NCI-H1694 treated with DMSO at 0.1 percent for 48 hours (cell line): ENCODE measurements at places on chromosomes 7 and 10.

GRCh38 chr7:37416378-37417106 is 32.1 kb downstream of the ELMO1 start:
- DNase-seq, result no peak

DNA sequence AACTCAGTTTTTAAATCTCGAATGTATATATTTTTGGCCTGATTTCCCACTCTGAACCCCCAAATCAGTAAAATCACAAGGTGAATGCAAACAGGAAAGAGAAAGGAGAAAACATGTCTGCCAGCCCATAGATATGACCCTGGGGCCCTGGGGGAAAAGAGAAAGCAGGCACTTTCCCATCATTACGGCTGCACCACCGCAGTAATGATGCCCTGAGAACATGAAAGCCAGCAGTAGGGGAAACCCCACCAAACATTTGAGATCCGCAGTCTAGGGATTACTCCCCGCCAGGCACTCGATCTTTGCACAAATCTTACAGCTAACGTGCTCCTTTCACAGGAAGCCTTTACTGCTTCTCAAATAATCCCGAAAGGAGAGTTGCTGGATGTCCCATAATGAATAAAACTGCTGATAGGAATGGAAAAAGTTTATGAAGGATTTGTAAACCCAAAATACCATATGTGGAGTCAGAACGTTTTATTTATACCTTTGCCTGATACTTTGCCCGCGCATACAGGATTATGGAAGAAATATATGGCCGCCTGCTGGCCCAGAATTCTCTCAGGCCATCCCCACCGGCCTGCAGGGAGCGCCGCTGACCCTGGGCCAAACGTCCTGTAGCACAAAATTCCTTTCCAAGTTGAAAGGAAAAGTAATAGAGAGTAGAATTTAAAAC is 180.0 kb upstream of the INHBA start:
- DNase-seq, result no peak

- no peak for DNase-seq
Observed at GRCh38 chr7:22944022-22944421, 69.9 kb downstream of the HYCC1 start.

DNA sequence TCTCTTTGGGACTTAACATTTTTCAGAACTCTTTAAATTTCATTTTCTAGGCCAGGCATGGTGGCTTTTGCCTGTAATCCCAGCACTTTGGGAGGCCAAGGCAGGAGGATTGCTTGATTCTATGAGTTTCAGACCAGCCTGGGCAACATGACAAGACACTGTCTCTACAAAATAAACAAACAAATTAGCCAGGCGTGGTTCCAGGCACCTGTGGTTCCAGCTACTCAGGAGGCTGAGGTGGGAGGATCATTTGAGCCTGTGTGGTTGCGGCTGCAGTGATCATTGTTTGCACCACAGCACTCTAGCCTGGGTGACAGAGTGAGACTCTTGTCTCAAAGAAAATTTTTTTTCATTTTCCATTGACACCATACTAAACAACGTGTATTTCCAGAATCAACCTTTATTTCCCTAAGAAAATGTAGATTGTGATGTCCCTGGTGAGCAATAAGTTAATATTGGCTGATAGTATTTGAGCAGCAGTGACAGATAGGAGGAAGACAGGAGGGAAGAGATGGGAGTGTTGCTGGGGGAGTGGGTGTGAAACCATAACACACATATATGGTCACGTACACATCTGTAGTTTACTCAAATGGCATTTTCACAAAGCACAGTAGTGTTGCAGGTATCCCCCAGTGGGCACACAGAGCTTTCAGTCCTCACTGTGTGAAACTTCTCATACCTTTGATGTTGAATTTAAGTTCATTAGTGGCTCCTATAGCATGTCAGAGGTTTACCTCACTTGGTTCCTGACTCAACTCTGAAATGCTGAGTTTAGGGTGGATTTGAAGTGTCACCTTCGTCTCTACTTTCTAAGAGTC is 205.6 kb downstream of the AUTS2 start:
- no peak for DNase-seq

DNA sequence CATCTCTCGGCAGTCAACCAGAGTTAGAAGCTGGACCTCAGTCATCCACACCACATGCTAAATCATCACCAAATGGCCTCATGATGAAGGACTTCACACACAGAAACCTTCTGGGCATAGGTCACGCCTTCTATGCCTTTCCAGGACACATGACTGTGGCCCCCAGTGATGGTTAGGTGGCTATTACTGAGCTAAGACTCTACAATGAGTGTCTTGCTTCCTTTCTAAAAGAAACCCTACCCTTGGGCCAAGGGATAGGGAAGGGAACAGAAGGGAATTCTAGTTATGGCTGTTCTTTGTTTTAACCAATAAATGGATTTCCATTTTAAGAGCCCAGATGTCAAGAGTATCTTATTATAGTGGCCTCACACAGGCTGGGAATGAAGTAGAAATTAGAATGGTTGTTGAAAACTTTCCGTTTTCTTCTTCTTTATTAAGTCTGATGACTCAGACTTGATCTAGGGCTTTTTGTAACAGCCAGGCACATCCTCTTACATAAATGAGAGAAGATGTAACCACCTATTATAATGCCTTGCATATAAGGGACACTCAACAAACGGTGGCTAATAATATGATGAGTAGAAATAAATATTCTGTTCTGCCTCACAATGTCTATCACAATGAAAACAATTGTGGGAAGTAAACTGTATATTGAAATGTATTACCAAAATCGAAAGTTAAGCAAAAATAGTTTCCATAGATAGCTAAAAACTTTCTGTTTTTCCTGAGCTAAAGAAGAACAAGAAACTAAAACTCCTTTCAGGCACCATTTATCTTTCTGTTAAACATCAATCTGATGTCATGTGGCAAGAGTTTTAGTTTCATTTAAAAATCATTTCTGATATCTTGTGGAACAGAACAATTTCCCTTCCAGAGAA is 62.5 kb upstream of the TOMM7 start:
- DNase-seq, result no peak

- no peak for DNase-seq
Observed at GRCh38 chr7:2273866-2274265, 31.8 kb downstream of the NUDT1 start.

DNA sequence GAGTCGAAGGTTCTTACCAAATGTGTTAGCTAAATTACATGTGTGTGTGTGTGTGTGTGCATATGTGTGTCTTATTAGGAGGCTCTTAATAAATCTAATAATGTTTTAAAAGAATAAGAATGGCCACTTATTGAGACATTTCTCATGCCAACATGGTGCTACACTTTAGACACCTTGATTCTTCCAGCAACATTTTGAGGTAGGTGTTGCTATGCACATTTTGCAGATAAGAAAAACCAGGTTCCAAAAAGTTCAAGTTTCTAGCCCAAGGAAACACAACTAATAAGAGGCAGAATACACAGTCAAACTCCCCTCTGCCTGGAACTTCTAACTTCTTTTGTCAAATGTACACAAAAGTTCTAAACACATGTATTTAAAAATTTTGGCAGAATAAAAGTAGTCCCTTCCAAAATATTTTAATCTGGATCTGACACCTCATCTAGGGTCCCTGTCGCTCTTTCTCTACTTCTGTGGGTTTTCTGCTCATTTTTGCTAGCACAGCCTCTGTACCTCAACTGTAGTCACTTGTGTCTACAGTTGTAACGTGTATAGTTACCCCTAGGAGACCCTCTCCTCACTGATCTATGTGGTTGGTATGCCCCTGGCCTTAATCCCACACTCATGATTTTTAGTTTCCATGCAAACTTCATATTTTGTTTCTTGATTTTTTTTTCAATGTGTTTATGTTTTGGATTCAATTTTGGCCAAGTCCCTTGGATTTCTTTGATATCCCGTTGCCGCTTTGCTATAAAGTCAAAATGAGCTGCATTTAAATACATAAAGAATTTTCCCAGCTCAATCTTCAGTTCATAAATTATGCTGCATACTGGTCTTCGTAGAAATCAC is 4.3 kb downstream of the ANKRD1 start:
- no peak for DNase-seq

DNA sequence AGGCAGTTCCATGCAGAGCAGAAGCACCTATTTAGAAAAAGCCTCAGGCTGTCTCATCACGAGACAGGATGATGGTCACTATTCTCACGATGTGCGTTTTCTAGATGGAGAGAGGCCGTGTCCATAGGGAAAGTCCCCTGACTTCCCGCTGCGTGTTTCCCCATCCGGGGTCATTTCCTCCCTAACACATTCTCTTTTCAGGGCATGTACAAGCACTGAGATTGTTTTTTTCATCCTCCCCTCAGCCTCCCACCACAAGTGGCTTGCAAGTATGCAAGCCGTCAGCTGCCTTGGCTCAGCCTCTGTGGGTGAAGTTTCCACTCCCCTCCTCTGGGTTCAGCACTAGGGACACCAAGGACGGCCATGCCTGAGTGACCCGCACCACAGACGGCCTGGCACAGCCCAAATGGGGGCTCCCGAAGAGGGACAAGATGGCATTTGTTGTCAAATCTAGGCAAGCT is 2.7 kb upstream of the CALML5 start:
- DNase-seq, result no peak

- no peak for DNase-seq
Observed at GRCh38 chr7:142431491-142431890, 173.6 kb upstream of the PRSS58 start.

DNA sequence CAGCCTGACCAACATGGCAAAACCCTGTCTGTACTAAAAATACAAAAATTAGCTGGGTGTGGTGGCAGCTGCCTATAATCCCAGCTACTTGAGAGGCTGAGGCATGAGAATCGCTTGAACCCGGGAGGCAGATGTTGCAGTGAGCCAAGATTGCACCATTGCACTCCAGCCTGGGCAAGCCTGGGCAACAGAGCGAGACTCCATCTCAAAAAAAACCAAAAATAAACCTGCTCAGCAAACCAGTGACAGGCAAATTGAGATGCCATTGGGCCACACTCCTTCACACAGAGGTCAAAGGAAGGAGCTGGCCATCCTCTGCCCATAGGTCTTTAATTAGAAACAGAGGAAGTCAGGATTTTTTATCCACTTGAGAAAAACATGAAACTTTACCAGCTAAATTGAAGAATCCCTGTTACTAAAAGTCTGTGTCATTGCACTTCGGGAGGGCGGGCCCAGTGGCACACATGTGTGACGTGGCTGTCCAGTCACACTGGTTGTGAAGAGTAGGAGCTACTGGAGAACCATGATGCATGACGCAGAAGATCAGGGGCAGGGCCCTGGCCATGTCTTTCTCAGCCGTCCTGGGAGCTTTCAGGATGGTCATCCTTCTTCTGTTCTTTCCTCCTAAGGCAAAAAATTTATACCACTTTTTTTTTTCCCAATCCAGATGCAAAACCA is 118.3 kb upstream of the ZNF438 start:
- DNase-seq, result no peak

DNA sequence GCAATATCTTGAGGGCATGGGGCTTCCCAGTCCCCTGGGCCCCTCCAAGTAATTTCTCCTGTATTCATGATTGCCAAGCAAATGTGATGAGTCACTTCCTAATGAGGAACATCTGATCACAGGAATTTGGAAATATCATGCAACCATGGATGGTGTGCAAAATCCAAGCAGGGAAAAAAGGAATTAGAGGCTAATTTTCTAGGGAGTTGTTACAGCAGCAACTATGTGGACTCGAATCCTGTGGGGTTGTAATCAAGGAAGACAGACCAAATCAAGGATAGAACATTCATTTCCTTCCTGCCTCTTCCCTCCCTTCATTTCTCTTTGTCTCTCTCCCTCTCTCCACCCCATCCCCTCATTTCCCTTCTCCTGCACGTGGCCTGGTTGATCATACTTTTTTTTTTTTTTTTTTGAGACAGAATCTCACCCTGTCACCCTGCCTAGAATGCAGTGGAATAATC is 23.9 kb upstream of the AGFG2 start:
- DNase-seq, result no peak

- DNase-seq, result no peak
Observed at GRCh38 chr10:59405235-59405634, 42.9 kb upstream of the FAM13C start.

- no peak for DNase-seq
Observed at GRCh38 chr7:71286924-71287323, 155.0 kb downstream of the GALNT17 start.

- no peak for DNase-seq
Observed at GRCh38 chr7:30703756-30704155, 21.5 kb upstream of the CRHR2 start.

DNA sequence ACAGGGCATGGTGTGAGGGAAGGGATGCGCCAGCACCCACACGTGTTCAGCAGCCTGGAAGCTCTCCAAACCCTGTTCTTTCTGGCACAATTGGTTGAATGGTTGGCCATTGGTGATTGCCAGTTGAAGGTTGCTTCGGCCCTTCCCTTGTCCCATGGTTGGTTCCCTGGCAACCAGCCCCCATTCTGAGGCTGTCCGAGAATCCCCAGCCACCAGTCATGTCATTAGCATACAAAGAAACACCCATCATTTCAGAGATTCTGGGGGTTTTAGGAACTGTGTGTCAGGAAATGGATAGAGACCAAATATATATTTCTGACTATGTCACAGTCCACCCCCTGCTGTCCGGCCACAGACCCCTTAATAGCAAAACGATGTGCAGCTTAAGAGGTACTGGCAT is 21.8 kb downstream of the FKBP6 start:
- no peak for DNase-seq

- DNase-seq, result no peak
Observed at GRCh38 chr10:132571650-132572544, 34.3 kb downstream of the INPP5A start.

DNA sequence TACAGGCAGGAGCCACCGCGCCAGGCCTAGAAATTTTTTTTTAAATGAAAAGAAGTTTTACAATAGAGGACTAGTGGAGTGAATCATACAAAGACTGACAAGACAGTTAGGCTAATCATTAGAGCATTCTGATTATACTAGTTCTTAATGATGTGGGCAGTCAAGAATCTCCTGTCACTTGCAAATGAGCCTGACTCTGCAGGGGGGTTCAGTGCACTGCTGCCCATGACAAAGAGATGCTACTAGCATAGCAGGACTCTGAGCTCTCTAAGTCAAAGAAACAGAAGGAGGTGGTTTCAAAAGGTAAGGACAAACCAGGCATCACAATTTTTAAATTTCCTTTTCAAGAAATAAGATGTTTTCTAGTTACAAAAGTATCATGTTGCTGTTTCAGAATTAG is 59.0 kb downstream of the CCDC6 start:
- DNase-seq, result no peak

DNA sequence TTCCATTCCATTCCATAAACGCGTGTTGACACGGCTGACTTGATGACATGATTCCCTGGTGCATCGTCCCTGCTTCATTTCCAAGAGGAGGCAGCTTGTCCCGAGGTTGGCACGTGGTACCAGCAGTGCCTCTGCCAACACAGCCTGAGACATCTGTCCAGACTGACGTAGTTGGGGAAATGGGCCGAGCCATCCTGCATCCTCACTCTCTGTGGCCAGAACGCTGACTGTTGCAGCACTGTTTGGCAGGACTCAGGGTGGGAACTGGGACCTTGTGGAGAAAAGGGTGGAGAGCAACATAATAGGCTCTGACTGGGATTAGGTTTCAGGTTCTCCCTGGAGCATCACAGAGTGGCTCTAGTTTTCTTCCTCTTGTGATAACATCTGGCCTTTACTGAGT is 118.6 kb upstream of the BTBD16 start:
- peak; percentile 82 for DNase-seq
